Stimulated activated CD4-positive, alpha-beta T cell treated with anti-CD3 and anti-CD28 coated beads, Interleukin-1b, Interleukin-23, amount 100 ng/mL, for 48 hours (primary cell): ENCODE measurements at places on chromosomes 13 and 19.

DNA sequence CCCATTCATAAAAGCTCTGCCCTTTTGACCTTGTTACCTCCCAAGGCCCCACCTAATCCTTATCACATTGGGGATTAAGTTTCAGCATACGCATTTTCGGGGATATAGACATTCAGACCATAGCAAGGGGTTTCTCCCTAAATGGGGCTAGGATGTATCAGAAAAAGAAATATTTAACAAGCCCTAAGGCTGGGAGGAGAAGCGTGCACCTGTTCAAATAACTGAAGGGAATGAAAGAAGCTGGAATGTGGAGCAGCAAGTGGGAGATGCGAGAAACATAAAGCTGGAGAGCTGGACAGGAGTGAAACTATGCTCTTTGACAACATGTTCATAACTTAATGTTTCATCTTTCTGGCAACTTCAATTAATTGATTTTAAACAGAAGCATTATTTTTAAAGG is 811.8 kb upstream of the GPC6 start:
- DNase-seq = no peak

DNA sequence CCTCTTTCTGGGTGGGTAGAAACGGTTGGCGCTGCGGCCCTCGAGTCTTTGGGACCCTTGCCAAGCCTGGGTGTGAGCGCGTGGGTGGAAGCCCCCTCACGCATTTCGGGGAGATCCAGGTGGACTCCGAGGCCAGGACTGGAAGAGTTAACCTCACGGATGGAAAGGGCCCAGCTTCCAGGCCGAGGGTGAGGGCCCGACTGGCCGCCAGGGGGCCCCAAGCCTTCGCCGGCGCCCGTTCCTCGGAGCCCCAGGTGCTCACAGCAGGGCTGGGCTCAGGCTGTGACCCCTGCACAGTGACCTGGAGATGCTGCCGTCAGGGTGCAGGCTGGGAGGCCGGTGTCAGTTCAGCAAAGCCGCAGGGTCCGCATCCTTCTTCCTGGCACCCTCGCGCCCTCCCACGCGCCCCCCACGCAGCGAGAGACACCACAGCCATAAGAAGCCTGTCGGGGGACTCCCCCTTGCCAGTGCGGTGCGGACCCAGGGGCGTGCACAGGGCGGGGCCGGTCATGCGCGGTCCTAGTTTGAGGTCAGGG is 34.2 kb upstream of the TMEM255B start:
- peak; percentile 86 for DNase-seq

DNA sequence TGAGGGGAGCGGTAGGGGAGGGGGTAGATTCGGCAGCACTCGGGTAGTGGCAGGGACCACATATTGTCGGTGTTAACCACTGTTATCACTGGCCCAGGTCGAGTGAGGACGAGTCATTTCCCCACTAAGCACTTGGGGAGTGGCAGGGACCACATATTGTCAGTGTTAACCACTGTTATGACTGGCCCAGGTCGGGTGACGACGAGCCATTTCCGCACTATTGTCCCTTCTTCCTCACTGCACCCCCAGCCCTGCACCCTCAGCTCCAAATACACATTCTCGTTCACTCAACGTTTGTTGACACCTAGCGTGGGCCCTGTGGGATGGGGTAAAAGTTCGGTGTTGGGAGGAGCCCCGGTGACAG is 467 bp upstream of the CLN5 start:
- DNase-seq = peak; percentile 85

- DNase-seq = no peak
Measured at GRCh38 chr19:2732157-2732725, 7.6 kb downstream of the SLC39A3 start.

DNA sequence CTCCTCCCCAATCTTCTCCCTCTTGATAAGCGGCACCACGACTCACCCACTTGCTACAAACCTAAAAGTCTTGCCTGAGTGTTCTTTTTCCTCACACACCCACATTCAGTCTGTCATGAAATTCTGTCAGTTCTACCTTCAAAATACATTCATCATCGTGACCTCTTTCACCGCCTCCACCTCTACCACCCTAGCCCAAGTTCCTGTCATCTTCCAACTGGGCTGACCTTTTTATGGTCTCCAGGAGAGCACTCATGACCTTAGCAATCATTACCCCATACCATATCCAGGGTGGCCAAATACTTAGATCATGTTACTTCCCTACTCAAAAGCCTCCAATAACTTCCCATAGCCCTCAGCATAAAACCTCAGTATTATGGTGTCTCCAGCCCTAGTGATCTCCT is 110.4 kb upstream of the TSC22D1 start:
- no peak for DNase-seq

DNA sequence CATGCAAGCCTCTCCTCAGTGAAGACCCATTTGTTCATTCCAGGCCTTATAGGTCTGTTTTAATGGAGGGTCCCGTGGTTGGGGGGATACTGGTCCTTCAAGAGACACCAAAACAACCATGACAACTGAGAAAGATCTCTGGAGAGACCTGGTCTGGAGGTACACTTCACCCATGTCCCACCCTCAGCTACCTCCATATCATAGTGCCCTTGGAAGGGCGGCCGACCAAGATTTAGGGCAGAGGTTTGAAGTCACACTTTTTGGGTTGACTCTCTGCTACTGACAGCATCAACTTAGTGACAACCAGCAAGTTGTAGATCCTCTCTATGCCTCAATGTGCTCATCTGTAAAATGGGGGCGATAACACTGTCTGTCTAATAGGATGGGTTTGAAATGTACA is 177.3 kb downstream of the TSHZ3 start:
- no peak for DNase-seq

GRCh38 chr13:72763411-72763810 is 18.3 kb downstream of the DIS3 start:
- DNase-seq = no peak

DNA sequence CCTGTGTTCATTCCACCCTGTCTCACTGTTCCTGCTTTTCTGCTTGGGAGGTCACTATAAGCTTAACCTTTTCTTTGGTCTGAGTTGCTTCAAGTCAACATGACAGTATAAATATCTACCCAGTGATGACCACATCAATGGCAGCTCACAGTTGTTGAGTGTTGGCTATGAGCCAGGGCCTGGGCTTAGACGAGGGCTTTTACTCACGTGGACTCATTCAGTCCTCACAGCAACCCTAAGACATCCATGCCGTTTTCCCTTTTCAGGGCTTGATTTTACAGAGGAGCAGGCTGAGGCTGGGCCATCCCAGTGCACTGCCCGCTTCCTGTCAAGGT is 10.2 kb upstream of the CCDC97 start:
- DNase-seq = no peak

GRCh38 chr13:101919541-101920181 is 467.2 kb downstream of the ITGBL1 start:
- no peak for DNase-seq

DNA sequence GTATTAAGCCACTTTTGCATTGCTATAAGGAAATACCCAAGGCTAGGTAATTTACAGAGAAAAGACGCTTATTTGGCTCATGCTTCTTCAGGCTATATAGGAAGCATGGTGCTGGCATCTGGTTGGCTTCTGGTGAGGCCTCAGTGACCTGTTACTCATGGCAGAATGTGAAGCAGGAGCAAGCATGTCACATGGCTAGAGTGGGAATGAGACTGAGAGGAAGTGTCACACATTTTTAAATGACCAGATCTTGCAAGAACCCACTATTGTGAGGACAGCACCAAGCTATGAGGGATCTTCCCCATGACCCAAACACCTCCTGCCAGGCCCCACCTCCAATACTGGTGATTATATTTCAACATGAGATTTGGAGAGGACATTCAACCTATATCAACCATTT is 25.7 kb upstream of the IGFL4 start:
- DNase-seq = no peak

GRCh38 chr19:34711890-34712289 is 22.2 kb upstream of the ZNF181 start:
- DNase-seq = no peak

GRCh38 chr13:49022472-49023144 is 46.9 kb downstream of the FNDC3A start:
- no peak for DNase-seq

GRCh38 chr13:50286324-50286723 is 271.1 kb downstream of the KCNRG start:
- DNase-seq = no peak

DNA sequence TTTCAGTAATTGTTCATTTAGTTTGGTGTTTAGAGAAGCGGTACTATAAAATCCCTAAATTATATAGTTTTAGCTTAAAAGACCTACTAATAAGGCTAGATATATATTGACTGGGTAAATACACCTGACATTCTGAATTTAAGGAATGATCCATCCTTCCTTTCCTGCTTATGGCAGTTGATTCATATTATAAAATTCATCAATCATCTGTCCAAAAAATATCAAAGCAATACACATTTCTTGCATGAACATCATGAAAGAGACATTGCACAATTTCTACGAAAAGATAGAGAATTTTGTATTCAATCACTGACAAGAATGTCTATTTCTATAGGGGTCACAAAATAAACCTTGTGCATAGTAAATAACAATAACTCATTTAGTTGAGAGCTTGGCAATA is 514.9 kb downstream of the SLITRK6 start:
- no peak for DNase-seq

- no peak for DNase-seq
Measured at GRCh38 chr13:33072282-33072681, 56.1 kb downstream of the KL start.

GRCh38 chr19:1231729-1232637 is 5.8 kb downstream of the CBARP start:
- no peak for DNase-seq

DNA sequence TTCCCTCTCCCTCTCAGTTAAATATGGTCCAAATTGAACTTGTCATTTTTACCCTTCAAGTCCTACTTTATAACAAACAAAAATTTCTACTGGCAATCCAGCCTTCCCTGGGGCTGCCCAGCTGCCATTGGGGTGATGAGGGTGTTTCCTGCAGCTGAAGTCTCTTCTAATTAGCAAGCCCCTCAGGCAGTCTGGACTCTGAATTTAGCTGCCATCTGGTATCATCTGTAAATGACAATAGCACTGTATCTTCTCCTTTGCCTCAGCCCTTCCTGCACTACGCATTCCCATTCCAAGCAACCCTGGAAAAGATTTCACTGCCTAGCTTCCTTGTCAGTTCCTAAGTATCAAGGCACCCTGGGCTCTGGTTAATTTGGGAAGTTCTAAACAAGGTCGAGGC is 331.1 kb upstream of the KLF12 start:
- no peak for DNase-seq

GRCh38 chr13:20002787-20003186 is 44.3 kb downstream of the ZMYM2 start:
- DNase-seq = no peak

GRCh38 chr19:5564930-5565329 is 2.8 kb downstream of the TINCR start:
- no peak for DNase-seq

DNA sequence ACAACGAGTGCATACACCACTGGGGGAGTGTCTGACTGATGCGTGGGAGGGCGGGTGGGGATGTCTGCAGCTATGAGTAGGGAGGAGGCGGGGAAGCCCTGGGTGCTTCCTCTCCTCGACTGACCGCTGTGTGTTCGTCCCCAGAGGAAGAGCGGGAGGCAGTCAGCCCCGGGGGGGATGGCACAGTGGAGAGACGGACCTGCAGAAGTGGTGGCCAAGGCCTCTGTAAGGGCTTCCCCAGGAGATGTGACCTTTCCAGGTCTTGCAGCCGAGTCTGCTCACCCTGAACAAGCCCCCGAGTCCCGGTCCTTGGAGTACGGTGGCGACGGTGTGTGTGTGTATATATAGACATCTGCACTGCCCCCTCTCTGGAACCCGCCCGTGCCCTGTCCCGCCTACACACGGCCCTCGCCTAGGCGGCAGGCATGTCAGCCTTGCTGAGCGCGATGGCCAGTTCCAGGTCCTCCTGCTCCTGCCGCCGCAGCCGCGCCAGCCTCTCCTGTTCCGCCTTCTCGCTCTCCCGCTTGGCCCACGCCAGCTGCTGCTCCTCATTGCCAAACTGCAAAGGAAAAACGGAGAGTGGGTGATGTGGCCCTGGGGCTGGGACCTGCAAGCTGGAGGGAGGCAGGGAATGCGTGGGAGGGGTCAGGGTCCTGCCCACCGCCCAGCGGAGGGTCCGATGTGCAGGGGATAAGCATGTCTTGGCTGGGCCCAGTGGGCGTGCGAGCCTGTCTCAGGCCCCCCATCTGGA is 30.8 kb downstream of the KLF2 start:
- no peak for DNase-seq

DNA sequence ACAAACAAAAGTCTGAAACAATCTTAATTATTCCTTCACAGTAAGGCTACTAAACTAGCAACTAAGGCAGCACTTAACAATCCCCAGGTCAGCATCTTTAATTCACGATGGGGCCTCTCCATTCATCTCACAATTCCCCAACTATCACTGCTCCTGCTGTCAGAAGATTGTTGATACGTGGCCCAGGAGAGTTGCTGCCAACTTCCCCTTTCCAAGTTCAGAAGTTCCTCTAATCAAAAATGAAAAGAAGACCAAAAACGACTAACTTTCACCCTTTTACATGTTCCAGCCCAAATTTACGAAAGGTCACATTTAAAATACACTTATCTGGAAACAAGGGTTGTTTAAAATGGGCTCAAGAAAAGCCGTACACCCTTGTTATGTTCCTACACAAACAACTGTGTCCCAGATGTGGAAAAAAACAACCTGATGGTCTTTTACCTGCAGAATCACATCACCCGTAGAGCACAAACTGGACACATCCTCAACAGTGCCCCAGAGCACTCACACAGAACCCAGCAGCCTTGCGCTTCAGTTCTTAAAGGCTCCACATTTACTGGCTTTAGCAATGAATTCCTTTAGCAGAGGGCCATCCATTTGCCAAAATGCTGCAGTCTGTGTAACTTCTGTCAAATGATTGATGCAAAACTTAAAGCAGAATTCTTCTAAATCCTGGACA is 38.0 kb downstream of the PHF11 start:
- no peak for DNase-seq

DNA sequence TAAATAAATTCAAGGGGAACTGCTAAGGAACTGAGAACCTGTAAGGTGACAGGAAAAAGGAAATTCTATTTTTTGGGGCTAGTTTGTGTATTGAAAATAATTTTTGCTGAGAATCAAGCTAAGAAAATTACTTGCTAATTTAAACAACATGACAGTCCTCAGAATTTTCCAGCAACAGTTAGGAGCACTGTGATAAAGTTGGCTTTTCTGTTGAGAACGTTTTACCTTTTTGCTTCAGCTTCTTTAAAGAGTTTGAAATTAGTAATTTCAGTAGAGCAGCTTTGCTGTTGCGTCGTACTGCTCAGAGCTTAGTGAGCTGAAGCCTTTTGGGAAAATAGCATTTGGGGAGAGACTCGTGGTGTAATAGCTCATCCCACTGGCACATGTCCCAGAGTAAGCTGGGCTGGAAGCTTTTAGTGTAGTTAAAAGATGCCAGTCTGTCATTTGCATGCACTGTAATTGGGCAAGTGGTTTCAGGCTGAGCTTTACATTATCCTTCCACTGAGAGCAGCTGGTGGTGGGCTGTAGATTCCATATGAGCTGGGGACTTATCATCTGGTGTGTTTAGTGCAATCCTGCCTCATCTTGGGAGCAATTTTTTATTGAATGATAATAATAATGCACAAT is 69.8 kb downstream of the LRCH1 start:
- no peak for DNase-seq

DNA sequence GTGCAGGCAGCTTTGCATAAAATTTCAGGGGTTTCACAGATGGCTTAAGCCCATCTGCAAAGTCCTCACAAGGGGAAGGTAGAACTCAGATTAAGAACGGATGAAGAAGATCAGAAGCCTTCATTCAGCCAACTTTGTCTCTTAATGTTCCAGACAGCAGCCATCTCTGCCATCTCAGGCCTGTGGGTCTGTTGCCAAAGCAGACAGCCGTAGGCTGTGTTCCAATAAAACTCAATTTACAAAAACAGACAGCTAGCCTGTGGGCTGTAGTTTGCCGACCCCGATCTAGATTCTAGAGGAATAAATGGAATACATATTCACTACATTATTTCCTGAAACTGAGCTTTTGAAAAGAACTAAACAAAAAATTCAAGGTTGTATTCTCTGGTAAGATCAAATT is 3.8 kb downstream of the DCUN1D2 start:
- DNase-seq = no peak
